ENCODE measurements at places on chromosomes 3 and 15.

DNA sequence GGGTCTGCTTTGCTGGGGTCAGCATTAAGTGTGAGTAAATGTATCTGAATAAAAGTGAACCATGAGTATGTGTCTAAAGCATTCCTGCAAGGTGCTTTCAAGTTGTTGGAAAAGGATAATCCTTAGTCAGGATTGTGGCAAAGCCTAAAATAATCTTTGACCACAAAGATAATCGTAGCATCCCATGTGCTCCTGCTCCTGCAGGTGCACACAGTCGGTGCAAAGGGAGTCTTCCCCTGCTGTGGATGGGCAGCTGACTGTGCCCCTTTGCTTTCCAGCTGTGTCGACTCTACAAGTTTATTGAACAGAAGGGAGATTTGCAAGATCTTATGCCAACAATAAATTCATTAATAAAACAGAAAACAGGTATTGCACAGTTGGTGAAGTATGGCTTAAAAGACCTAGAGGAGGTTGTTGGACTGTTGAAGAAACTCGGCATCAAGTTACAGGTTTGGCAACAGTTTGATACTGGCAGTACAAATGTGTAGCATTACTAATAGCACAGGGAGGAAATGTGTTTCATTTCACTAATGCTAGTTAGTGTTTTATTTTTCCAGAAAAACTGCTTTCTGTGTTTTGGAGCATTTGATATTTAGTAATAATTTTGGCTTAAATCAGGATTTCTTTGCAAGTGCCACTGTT is 22.6 kb downstream of the SRP14 start:
- DNase-seq: no peak

DNA sequence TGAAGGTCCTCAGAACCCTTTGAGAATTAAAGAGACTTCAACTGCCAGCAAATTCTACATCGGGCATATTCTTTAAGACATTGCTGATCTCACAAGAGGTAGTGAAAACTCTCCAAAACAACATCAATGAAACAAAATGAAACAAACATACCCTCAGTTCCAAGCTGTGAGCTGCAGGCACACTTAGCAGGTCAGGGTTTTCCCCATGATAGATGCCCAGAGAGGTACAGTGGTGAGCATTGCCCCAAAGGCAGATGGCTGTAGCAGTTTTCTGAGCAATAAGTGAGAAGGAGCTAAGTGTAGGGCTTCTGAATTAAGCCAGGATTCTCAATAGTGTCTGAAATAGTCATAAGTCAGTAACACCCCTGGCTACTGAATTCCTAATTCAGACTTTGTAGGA is 96.1 kb upstream of the TSEN2 start:
- no peak for DNase-seq

- no peak for DNase-seq
Measured at GRCh38 chr15:98978153-98978552, 29.4 kb downstream of the PGPEP1L start.

- DNase-seq: no peak
Measured at GRCh38 chr15:73691396-73691795, 7.2 kb downstream of the CD276 start.

- no peak for DNase-seq
Measured at GRCh38 chr3:45832699-45833098, 9.2 kb downstream of the LZTFL1 start.

GRCh38 chr3:55409806-55410205 is 77.3 kb downstream of the WNT5A start:
- DNase-seq: no peak

DNA sequence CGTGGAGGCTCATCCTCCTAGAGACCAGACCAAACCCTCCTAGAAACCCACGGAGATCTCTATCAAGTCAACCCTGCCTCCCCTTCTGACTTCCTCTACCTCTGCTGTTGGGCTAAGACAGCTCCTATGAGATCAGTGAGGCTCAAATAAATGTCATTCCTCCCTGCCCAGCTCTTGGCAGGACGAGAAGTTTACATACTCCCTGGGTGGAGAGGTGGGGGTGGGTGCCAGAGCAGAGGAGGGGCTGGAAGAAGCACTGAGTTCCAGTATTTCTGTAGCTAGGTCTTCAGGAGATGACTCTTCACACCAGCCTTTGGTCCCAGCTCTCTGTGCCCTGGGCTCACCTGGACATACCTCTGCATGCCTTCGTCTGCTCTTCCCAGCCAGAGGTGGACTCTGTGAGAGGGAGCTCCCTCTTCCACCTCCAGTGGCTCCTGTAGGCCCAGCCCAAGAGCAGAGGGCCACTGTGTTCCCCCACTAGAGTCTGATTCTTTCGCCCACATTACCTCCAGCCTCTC is 42.4 kb upstream of the TLE3 start:
- DNase-seq: peak; percentile 5

DNA sequence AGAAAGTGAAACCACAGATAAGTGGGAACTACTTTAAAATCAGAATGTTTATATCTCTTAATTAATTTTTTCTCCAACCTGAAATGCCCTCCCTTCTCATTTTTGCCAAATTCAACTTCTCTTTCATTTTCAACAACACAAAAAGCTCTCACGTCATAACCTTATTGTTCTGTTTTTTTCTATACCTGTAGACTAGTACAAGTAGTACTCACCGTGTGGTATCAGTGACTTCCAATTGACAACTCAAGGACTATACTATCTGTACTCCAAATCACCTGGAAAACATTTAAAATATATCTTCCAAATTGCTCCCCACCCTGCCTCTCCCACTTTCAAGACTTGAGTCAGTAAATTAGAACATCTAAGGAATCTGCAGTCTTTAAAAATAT is 72.8 kb upstream of the ZNF280D start:
- DNase-seq: peak; percentile 39

- DNase-seq: no peak
Measured at GRCh38 chr15:81723113-81723651, 322.6 kb downstream of the MEX3B start.

DNA sequence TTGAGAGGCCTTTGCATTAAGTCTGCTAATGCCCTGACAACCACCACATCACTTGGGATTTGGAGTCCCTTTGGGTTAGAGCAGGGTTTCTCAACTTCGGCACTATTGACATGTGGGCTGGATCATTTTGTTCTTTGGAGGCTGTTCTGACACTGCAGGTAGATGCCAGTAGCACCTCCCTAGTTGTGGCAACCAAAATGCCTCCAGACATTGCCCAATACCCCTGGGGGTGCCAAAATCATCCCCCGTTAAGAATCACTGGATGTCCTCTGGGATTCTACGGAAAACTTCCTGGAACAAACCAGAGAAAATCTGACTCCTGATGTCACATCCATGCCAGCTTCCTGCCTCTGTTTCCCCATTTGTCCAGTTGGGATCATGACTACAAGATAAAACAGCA is 37.2 kb upstream of the BLM start:
- DNase-seq: no peak

GRCh38 chr15:76994001-76994400 is 925 bp upstream of the PSTPIP1 start:
- DNase-seq: peak; percentile 50

- DNase-seq: no peak
Measured at GRCh38 chr3:149415484-149415883, 38.0 kb upstream of the TM4SF1 start.

DNA sequence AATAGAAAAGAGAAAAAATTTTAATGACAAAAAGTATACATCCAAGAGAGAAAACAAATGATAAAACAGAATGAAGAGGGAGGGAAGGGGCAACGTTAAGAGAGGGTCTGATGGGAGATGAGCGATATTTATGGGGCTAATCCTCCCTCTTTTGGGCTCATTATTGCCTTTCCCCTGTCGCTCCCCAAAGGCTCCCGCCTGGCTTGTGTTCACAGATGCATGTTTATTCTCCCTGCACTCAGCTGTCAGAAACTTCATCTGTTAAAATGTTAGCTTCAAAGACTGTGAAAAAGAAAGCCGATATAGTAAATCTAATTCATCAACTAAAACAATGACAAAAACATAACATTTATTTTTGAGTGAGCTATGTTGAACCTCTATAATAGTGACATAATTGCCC is 74.3 kb downstream of the GABRB3 start:
- DNase-seq: no peak

DNA sequence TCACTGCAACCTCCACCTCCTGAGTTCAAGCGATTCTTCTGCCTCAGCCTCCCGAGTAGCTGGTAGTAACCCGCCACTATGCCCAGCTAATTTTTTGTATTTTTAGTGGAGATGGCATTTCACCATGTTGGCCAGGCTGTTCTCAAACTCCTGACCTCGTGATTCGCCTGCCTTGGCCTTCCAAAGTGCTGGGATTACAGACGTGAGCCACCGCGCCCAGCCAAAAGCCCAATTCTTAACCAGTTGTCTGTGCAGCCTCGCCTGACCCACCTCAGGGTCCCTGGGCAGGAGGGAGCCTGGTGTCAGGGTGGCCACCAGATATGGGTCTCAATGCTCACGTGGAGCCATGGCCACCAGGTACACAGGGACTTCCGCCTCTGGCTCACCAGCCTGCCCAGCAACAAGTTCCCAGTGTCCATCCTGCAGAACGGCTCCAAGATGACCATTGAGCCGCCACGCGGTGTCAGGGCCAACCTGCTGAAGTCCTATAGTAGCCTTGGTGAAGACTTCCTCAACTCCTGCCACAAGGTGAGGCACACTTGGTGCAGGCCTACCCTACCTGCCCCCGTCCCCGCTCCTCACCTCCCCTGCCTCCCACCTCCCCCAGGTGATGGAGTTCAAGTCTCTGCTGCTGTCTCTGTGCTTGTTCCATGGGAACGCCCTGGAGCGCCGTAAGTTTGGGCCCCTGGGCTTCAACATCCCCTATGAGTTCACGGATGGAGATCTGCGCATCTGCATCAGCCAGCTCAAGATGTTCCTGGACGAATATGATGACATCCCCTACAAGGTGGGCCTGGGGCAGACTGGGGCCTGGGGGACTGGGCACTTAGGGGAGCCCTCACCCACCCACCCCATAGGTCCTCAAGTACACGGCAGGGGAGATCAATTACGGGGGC is 48.6 kb downstream of the SEMA3G start:
- no peak for DNase-seq

DNA sequence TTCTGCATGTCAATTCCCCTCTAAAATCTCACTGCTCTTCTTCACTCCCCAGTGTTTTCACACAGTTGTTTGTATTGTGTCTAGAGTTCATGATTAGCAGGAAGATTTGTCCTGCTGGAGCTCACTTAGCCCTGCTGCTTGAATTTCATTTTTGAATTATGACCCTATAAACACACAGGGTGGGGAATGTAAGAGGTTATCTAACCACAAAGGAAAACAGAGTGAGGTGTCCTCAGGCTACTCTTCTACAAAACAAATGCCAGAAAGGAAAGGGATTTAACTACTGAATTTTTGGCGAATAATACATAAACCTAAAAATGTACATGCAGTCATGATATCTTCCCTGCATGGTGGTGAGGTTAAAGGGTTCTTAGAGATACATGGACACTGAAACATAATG is 215.1 kb upstream of the CNTN4 start:
- DNase-seq: no peak

- no peak for DNase-seq
Measured at GRCh38 chr3:21331321-21331720, 419.7 kb downstream of the ZNF385D start.

- no peak for DNase-seq
Measured at GRCh38 chr3:182393830-182394367, 399.4 kb upstream of the ATP11B start.

- no peak for DNase-seq
Measured at GRCh38 chr3:72247645-72248388, 462.9 kb upstream of the PROK2 start.

GRCh38 chr3:31770822-31771326 is 210.2 kb downstream of the OSBPL10 start:
- DNase-seq: no peak

DNA sequence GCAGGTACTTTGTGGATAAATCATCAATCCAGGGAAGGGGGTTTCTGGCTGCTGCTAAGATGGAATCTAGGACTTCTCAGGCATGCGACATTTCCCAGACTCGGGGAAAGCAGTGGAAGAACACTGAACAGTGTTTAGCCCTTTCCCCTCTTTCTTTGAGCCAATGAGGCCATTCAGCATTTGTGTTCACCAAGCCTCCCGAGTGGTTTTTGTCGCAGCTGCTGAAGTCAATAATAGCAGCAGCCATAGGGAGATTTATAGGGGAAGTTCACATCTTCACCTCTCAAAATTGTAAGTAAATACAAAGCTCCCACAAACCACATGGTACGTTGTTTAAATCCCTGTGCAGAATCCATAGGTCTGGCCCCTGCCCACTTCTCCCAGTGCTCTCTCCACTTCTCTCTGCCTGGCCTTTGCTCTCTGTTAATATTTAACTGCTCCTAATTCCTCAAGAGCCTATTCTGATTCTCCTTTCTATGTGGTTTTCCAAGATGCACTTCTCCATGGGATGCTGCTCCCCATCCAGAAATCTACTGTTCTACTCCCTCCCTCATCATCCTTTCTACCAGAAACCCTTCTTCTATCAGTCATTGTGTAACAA is 230.7 kb downstream of the SHQ1 start:
- no peak for DNase-seq

DNA sequence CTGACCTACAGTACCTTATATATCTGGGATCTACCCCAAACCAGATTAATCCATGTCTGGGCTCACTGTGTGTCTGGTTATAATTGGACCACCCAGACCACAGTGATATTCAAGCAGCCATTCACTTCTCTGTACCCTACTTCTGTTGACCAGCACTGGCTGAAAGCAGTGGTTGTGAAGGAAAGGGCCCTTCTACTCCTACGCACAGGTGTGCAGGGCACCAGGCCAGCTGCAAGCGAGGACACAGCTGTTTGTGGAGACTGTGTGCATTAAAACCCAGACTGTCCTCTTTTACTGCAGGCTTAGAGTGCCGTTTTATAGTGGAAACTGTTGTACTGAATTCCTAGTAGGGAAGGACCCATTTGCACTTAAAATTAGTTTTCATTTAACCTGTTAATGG is 29.5 kb downstream of the CTDSPL start:
- no peak for DNase-seq

DNA sequence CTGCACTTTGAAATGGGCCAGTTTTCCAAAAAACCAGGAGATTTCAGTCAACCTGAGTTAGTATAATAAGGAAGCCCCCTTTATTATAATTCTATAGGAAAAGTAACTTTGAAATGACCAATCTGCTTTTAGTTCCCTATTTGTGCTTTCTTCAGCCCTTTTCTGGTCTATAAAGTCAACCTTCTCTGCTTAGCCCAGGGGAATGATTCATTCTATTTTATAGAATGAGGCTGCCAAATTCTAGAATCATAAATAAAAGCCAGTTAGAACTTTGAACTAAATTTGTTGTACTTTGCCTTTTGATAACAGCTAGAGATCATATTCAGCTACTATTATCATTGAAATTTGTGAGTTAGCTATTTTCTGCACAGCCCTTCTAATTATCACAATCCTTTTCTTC is 24.7 kb downstream of the CIP2A start:
- no peak for DNase-seq

GRCh38 chr3:108590460-108590859 is 938 bp downstream of the DZIP3 start:
- no peak for DNase-seq

- no peak for DNase-seq
Measured at GRCh38 chr15:92339361-92339760, 54.3 kb upstream of the ST8SIA2 start.

DNA sequence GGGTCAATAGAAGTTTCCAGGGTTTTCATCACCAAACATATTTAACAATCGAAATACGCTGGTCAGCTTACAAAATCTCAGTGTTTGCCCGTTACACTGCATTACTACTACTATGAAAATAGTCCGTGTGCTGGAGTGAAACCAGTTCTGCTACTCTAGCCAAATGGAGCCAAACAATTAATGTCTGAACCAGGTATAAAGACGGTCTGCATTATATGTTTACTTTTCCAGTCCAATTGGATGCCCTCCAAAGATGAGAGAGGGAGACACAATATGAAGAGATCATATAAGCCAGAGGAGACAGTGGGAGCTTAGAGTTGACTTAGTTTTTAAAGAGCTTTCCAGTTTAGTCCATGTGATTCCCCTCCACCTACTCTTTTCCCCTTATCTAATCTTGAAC is 6.3 kb upstream of the DUT start:
- DNase-seq: no peak

GRCh38 chr15:67185621-67186225 is 68.7 kb downstream of the AAGAB start:
- DNase-seq: no peak

Data from T-helper 2 cell (primary cell).